Activated CD4-positive, alpha-beta T cell treated with anti-CD3 and anti-CD28 coated beads, Interleukin-2, amount 50 U/mL, for 24 hours (primary cell): ENCODE measurements at places on chromosomes 6 and 20.

GRCh38 chr6:6483733-6484132 lies 104.8 kb upstream of the LY86 start:
- no peak for DNase-seq

GRCh38 chr20:21808863-21809664 lies 103.6 kb downstream of the PAX1 start:
- DNase-seq = no peak

GRCh38 chr6:91505199-91505598 lies 918.3 kb upstream of the MAP3K7 start:
- no peak for DNase-seq

DNA sequence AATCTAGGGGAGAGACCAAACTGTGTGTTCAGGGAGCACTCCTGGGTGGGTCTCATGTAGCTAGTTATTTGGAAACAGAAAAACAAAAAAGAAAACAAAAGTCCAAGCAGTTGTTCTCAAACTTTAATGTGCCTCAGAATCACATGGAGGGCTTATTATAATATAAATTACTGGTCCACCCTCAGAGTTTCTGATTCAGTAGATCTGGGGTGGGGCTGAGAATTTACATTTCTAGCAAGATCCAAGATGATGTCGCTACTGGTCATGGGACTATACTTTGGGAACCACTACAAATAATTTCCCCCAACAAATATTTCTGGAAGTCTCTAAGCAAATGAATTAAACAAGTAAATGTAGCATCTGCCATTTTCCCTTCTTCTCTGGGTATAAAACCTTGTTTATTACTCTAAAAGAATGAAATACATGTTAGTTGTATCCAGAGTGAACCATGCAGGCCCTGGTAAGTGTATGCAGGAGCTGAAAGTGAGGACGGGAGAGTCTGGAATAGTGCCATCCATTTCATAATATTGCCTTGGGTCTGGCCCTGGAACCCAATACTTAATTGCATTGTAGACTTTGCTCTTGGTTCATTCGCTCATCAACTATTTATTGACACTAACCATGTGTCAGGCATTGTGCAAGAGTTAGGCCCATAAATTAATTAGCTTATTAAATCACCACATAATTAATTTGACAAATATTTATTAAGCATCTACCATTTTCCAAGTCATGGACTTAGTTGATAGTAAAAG lies 490.8 kb downstream of the EPM2A start:
- no peak for DNase-seq

DNA sequence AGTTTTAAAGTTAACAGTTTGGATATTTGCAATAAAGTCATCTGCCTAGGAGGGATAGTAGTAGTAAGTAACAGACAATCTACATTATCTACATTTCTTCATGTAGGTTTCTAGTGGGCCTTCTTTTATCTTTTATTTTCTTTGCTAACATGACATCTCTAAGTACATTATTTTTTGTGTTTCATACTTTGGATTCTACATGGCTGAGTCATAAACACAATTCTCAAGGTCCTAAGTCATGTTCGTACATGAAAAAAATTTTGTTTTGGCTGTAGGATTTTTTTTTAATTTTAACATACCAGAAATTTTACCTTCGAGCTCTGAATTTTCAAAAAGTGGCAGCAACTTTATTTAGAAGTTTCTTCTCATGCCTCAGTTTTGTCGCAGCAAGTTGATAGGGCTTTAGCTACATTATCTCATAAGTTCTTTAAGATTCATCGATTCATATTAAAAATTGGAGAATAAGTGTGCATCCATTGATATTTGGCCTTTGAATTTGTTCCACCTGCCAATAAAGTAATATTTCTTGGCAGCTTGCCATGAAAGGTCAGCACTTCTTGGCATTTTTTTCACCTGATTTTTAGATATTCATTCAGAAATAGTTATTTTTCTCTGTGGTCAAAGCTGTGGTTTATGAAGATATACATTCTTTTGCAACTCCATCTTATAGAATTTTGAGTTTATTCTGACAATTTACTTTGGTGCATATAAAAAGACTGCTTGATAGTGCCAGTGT lies 146.2 kb downstream of the GRIK2 start:
- DNase-seq = no peak

DNA sequence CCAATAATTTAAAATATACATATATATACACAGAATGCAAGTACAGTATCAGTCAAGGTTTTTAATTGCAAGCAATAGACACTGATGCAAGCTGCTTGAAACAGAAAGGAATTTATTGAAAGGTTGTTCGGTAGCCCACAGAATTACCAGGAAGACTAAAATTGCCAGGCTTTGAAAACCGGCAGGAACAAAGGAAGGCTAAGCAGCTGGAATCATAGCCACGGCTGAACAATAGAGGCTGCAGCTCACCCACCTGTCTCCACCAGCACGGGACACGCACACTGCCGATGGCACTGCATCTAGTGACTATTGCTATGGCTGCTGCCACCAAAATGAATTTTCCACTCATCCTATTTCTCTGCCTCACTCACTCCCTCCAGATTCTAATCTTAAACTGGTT lies 22.0 kb upstream of the L3MBTL3 start:
- DNase-seq = no peak

DNA sequence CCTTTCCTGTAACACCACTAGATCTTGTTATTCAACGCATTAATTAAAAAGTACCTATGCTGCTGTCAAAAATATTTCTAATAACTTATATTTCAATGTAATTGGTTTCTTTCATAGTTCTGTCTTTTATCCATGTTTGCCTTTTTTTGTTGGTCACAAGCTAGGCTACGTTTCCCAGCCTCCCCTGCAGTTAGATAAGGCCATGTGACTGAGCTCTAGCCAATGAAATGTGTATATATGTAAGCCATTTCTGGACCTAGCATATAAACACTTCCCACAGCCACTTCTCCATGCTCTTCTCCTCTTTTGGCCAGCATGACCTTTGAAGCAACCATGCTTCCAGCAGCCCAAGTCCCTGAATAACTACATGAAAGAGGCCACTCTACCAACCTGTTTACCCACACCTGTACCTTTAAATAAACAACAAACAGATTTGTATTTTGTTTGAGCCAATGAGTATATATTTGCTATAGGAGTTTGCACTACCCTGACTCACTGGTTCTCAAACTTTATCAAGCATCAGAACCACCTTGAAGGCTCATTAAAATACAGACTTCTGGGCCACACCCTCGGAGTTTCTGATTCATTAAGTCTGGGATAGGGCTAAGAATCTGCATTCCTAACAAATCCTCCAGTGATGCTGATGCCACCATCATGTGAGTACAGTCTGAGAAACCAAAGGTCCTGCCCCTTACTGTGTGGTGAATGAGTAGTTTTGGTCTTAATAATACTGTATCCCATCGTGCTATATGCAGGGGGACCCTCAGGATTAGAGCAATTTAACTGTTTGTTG lies 45.6 kb upstream of the BEND6 start:
- no peak for DNase-seq
